ENCODE measurements at places on chromosomes 2 and 18. TPM values are rescaled to one million over a fixed set of nuclear protein-coding genes. Genes with fewer than 3 reads are reported as not detected.

The MBP gene
- polyA plus RNA-seq = 22.6 TPM

The ANKRD53 gene
- polyA plus RNA-seq = 1.8 TPM

The TUBA3D gene
- polyA plus RNA-seq = 1.8 TPM

The CDH7 gene
- polyA plus RNA-seq = 14.2 TPM

The GYPC gene
- 52.2 TPM for polyA plus RNA-seq

The ZFP36L2 gene
- 103 TPM for polyA plus RNA-seq

The RGPD3 gene
- 0.46 TPM for polyA plus RNA-seq

The CRYGC gene
- polyA plus RNA-seq = not detected

The KRTCAP3 gene
- polyA plus RNA-seq = 7.6 TPM

The FAM117B gene
- polyA plus RNA-seq = 31.9 TPM

The KCNIP3 gene
- 15.5 TPM for polyA plus RNA-seq

The CXCR1 gene
- polyA plus RNA-seq = 0.07 TPM

The CHRNG gene
- polyA plus RNA-seq = 1.4 TPM

The NEURL3 gene
- 7.1 TPM for polyA plus RNA-seq

The TEKT4 gene
- polyA plus RNA-seq = 0.20 TPM

The NFU1 gene
- 52.5 TPM for polyA plus RNA-seq

The MARCO gene
- polyA plus RNA-seq = not detected

GRCh38 chr2:149653831-149654445, 66.4 kb upstream of the MMADHC start:
- no peak for DNase-seq

DNA sequence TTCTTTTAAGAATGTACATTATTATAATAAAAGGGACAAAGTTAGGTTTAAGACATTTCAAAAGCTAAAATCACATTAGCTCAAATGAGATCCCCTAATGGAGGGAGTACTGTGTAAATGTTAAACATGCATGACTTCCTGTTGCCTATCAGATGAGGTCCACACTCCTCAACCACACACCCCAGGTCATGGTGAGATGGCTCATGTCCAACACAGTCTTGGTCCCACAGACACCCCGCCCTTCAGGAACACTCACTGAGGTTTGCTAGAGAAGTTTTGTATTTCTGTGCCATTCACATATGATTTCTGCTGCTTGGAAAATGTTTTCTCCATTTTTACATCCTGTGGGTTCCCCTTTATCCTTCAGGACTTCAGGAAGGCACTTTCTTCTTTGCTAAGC, 491.0 kb downstream of the SOX11 start:
- no peak for DNase-seq

DNA sequence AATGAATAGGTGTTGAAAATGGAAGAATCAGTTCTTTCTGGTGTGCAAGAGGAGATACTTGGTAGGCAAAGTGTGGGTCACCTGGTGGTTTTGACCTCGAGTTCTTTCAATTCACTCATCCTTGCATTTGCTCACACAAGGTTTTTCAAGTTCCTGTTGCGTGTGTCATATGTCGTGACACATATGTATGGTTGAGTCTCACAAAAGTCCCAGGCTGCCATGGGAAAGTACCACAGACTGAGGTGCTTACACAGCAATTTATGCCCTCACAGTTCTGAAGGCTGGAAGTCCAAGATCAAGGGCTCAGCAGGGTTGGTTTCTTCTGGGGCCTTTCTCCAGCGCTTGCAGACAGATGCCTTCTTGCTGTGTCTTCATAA, 64.4 kb downstream of the NCK2 start:
- DNase-seq = no peak

GRCh38 chr2:173990245-173990644, 25.1 kb upstream of the SP3 start:
- DNase-seq = no peak

- no peak for DNase-seq
These were observed 22.5 kb upstream of the TCF4 start for GRCh38 chr18:55610506-55610905.

- no peak for DNase-seq
These were observed 66.0 kb upstream of the HAAO start for GRCh38 chr2:42858140-42859005.

DNA sequence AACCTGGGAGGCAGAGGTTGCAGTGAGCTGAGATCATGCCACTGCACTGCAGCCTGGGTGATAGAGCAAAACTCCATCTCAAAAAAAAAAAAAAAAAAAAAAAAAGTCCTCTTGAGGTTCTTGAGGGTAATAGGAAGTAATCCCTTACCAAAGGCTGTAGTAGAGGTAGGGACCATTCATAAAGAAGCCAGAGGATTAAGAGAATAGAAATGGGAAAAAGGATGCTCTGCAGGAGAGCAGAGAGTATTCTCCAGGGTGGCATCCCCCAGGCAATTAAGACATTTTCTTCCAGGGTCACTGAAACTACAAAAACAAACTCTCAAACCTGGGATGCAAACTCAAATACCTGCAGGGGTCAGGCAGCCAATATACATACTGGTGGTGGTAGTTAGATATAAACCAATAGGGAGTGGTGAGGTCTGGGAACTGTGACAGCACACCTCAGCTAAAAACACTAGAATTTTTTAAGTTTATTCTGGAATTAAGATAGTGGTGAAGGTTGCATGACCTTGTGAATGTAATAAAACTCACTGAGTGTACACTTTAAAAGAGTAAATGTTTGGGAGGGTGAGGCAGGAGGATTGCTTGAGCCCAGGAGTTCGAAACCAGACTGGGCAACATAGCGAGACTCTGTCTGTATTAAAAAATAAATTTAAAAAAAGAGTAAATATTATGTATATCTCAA, 24.7 kb downstream of the RAPH1 start:
- DNase-seq = no peak

DNA sequence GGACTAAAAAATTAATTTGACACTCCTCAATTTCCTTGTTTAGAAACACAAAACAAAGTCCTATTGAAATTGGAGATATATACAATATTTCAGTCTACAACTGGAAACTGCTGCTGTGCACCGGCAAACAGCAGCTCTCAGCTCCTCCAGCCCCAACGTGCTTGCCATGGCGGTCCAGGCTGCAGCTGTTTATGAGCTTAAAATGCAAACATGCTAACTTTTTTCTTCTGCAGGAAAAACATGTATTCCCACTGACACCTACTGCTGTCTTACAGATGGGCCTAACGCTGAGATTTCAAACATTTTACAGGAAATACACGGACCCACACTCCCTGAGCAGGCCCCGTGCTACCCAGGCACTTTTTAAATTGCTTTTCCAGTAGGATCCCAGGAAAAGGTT, 195.5 kb downstream of the BCL11A start:
- no peak for DNase-seq

GRCh38 chr2:138760676-138761075, 19.5 kb downstream of the NXPH2 start:
- DNase-seq = no peak

- DNase-seq = no peak
These were observed 16.2 kb downstream of the DOCK10 start for GRCh38 chr2:225025917-225026571.

DNA sequence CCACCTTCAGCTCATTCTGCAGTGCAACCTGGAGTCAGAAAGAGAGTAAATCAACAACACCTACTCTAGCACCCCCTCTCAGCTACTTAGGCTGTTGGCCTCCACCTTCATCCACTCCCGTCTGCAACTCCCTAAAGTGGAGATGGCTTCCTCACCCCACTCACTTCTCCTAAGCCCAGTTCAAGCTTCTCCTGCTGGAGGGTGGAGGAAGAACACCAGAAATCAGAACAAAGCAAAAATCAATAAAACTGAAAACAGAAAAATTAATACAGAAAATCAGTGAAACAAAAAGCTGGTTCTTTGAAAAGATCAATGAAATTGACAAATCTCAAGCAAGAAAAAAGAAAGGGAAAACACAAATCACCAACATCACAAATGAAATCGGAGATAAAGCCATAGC, 191.7 kb downstream of the ANAPC1 start:
- no peak for DNase-seq

- DNase-seq = no peak
These were observed 18.0 kb downstream of the MBP start for GRCh38 chr18:77114415-77115191.

DNA sequence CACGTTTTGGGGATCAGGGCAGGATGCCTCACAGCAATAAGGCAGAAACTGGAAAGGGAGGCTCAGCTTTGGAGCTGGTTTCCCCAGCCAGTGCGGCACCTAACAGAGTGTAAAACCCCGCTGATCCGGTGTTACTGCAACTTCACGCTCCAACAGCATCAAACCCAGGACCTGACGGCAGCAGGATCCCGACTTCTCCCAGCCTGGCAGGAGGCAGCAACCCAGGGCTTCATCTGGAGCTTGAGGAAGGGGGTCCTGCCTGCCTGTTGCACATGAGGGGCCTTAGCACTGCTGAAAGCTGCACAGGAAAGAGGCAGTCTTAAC, 209.8 kb downstream of the MGAT5 start:
- no peak for DNase-seq

- DNase-seq = no peak
These were observed 43.7 kb downstream of the HDLBP start for GRCh38 chr2:241271706-241272302.

- no peak for DNase-seq
These were observed 36.4 kb upstream of the TOGARAM2 start for GRCh38 chr2:28944535-28945248.

DNA sequence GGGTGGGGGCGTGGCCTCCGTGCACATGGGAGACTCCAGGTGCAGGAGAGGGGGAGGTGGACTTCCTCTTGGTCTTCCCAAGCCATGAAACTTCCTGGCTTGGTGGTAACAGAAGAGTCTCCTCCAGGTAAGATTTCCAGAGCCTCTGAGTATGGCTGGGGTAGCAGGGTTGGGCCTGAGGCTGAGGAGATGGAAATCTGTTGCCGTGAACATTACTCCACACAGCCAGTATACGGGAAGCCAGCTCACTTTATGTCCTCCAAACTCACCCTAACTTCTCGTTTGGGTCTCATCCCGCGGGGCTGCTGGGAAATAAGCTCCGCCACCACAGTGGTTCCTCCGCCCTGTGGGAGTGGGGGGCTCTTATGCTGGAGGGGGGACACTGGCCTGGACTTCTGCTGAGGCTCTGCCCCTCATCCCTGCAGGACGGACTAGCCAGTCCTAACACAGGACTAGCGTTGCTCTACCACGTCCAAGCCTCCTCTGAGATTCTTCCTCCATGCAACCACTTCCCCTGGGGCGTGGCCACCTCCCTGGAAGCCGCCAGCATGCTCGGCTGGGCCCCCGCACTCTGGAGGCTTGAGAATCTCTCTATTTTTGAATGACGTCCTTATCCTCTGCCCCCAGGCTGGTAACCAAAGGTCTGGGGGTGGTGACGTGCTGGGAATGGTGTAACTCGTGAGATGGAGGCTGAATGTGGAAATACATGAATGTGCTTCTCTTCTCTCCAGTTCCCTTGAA, 777 bp upstream of the RAB17 start:
- DNase-seq = no peak

DNA sequence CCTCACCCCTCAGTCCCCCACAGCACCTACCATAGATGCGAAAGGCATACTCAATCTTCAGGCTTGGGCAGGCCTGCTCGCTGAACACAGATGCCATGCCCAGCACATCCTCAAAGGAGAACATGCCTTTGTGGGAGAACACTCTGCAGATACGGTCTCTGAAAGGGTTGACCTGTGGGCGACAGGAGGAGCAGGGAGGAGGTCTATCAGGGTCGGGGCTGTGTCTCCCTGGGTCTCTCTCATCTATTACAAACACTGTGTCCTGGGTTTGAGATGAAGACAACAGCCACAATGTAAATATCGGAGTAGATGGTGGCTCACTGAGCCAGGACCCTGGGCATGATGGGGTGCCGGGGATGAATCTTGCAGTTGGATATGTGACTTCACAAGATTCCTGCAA, 46.0 kb downstream of the CIB4 start:
- DNase-seq = no peak
